ENCODE measurements at places on chromosomes 4 and X.

DNA sequence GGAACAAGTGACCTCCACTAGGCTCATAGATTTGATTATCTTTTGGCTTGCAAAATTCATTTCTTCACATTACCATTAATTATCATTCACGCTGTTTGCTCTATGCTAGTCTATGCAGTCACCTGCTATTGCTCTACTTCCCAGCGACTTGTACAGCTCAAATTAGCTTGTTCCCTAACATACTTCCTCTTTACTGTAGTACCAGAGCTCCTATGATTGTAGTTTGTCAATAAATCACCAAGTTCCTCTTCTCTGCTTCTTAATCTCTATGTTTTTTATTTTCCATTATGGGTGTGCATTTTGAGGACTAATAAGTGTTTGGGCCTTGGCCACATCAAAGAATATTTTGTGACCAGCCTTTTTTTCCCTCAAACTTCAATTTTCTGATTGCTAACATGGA, 6.2 kb upstream of the GSPT2 start:
- DNase-seq, result no peak

- DNase-seq, result no peak
Measured at GRCh38 chrX:14094191-14094590, 64.5 kb upstream of the GEMIN8 start.

GRCh38 chr4:4765811-4766210, 93.7 kb upstream of the MSX1 start:
- no peak for DNase-seq

GRCh38 chr4:151922811-151923210, 162.0 kb upstream of the GATB start:
- DNase-seq, result no peak
